Stimulated activated memory B cell treated with anti-CD40 and anti-IgM and Interleukin-4, amounts not matched to agents 10 μg/mL and 1 μg/mL and 100 μg/mL, for 72 hours (primary cell): ENCODE measurements at places on chromosomes 1 and 21.
A peak's percentile ranks its signal among the peaks of the same experiment; 100 is the strongest.

- H3K36me3 ChIP-seq = no peaks in the 10 kb centered on the region
- H3K4me1 ChIP-seq = peaks cover 21% of the 10 kb centered on the region
- no peak overlapping the region for H3K27ac ChIP-seq
- peaks cover 49% of the 10 kb centered on the region for H3K27me3 ChIP-seq
- H3K4me3 ChIP-seq = no peak overlapping the region
These were observed 14.1 kb downstream of the FBXO2 start for GRCh38 chr1:11640101-11640500.

DNA sequence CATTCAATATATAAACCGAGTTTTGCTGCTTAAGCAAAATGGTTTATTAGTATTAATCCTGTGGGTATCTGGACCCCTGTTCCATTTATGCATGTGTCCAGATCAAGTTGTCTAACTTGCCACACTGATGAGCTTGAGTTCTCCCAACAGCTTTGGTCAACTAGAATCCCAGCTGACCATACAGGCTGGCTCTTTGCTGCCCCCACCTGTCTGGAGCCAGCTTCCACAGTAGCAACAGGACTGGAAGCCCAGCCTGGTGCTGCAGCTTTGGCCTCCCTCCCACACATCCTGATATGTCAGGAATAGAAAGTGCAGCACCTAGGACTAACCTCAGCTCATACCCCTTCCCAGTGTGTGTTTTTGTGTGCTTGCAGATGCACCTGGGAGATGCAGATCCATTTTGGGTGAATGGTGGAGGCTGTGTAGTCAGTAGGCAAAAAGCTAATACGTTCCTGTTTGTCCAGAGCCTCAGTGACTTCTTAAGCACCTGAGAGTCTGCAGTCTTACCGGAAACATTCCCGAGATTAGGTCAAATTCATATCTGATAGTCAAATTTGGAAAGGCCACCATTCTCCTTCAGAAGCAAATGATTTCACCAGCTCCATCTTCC, 40.9 kb upstream of the BEND5 start:
- H3K4me3 ChIP-seq = no peak overlapping the region
- no peaks in the 10 kb centered on the region for H3K27me3 ChIP-seq

- no peak overlapping the region for H3K4me3 ChIP-seq
- no peak for ATAC-seq
- H3K27ac ChIP-seq = no peak overlapping the region
- no peaks in the 10 kb centered on the region for H3K27me3 ChIP-seq
These were observed 7.3 kb downstream of the SLC1A7 start for GRCh38 chr1:53134961-53135734.

DNA sequence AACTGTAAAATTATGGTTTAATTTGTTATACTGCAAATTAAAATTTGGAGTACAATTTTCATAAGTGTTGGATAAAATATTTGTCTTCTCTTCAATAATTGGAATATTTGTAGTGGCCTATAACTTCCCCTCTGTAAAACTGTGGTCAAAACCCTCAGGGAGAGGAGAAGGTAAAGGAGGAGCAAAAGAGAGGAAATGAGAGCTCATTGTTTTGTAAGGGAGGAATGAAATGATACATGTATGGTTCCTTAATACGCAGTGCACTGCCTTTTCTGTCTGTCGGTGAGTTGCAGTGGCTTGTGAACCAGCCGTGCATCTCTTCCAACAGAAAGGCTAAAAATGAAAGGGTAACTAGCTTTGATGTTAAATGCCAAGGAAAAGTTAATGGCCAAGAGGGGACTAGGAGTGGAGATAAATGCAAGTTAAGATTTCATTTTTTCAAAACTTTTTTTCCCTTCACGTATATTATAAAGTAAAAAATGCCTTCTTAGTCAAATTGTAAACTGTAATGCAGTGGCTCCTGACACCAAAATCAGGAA, 26.4 kb downstream of the LRRC8D start:
- H3K4me1 ChIP-seq = peaks cover 55% of the 10 kb centered on the region
- H3K27me3 ChIP-seq = no peaks in the 10 kb centered on the region
- ATAC-seq = no peak
- H3K27ac ChIP-seq = peak overlapping the region; percentile 64
- peaks cover 29% of the 10 kb centered on the region for H3K36me3 ChIP-seq
- no peak overlapping the region for H3K4me3 ChIP-seq

DNA sequence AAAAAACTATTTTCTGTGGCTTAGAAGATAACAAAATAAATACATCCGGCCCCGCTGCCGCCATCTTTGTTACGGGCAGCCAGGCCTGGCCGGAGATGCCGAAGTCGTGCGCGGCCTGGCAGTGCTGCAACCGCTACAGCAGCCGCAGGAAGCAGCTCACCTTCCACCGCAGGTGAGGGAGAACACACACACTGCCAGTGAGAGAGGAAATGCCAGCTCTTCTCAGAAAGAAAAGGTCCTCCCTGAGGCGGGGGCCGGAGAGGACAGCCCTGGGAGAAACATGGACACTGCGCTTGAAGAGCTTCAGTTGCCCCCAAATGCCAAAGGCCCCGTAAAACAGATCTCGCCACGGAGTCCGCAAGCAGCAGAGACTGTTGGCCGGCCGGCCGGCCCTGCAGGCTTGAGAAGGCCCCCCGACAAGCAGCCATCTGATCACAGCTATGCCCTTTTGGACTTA, 323.2 kb downstream of the AMY1C start:
- no peak overlapping the region for H3K27ac ChIP-seq
- H3K27me3 ChIP-seq = no peaks in the 10 kb centered on the region
- no peak for ATAC-seq
- no peaks in the 10 kb centered on the region for H3K4me1 ChIP-seq
